ENCODE measurements at places on chromosomes 16 and 17.

GRCh38 chr16:57045694-57046381 lies 46.5 kb upstream of the CPNE2 start:
- DNase-seq = no peak

DNA sequence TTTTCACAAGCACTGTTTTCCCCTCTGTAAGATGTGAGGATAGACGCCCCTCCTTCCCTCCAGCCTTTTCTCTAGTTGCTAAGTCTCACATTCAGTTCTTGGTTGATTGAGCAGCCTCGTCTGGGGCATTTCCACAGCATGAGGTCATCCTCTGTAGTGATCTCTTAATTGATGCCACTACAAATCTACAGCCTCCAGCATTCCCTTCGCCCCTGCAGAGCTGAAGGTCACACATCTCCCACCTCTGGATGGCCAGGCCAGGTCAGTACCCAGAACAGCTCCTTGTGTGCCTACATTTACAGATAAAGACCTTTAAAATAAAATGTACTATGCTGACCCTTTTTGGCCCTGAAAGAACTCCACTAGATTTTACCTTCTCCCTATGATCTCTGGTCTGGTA lies 32.5 kb upstream of the CDH11 start:
- DNase-seq = no peak

GRCh38 chr16:29784901-29785500 lies 5.5 kb upstream of the KIF22 start:
- no peak for DNase-seq

DNA sequence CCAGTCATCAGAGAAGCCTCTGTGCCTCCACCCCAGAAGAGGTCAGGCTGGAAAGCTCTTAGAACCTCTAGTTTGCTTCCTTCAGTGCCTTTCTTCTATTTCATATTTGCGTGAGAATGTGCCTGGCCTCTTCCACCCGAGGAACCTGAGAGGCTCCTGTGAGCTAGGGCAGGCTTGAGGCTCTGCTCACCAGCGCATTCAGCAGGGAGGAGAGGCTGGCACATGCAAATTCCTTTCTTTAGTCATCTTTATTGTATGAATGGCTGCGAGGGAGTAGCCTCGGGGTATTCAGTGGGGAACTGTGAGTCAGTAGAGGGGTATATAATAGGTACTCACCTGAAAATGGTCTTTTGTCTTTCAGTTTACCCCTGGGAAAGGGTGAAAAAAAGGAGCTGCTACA lies 268.3 kb downstream of the ABCC12 start:
- no peak for DNase-seq

DNA sequence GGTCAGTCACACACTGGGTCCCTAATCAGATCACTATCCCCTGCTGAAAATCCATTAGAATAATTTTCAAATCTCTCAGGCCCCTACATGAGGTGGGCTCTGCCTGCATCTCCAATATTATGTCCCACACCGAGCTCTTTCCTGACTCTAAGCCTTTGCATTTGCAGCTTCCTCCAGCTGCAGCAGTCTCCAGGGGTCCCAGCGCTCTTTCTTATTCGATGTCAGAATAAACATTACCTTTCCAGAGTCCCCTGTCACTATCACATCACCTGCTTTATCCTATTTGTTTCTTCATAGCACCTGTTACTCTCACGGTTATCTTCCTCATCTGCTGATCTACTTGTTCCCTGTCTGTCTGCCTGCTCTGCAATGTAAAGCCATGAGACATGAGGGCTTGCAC lies 57.3 kb upstream of the MON1B start:
- DNase-seq = no peak

DNA sequence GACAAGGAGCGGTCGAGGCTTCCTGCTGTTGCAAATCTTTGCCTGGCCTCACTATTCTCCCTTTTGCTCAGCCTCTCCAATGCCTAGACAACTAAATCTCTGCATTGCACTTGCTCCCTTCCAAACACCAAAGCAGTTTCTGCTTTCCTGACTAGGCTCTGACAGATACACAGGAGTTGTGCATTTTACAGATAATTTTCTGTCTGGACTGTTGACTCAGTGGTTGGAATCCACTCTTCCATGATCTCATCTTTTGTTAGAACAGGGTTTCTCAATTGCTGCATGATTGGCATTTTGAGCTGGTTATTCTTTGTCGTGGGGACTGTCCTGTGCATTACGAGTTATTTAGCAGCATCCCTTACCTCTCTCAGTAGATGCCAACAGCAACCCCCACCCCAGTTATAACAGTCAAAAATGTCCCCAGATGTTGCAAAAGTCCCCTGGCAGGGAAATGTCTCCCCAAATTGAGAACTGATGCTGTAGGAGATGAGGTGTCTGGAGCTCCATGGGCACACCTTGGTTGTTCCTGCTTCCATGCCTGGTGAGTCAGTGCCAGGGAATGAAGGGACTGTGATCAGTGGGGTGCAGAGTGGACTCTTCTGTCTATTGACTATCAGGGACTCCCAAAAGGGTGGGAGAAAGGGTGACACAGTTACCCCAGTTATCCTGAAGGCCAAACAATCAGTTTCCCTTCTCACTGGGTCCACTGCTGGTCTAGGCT lies 557.4 kb upstream of the PSMD7 start:
- DNase-seq = no peak

- no peak for DNase-seq
Measured at GRCh38 chr17:35083071-35083470, 19.6 kb upstream of the RFFL start.

- DNase-seq = no peak
Measured at GRCh38 chr16:78450255-78450654, 350.8 kb downstream of the WWOX start.

GRCh38 chr17:42227849-42228700 lies 33.8 kb upstream of the GHDC start:
- DNase-seq = no peak

DNA sequence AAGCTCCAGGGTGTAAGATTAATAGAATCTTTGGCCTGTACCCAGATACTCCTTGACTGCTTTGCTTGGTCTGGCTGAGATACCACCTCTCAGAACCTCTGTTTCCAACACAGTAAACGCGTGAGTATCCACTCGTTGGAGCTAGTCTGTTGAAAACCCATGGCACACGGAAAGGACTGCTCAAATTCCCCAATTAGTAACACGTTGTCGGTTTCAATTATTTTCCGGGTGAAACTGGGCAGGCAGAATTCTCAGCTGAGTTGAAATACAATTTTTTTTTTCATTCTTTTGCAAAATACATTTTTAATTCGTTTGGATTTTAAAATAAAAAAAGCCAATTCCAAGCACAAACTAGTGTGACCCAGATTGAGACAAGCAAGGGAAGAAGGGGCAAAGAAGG lies 120.5 kb downstream of the MAF start:
- no peak for DNase-seq

GRCh38 chr17:66909804-66910373 lies 54.6 kb upstream of the CACNG4 start:
- no peak for DNase-seq
